ENCODE measurements at places on chromosomes 6 and 20.

DNA sequence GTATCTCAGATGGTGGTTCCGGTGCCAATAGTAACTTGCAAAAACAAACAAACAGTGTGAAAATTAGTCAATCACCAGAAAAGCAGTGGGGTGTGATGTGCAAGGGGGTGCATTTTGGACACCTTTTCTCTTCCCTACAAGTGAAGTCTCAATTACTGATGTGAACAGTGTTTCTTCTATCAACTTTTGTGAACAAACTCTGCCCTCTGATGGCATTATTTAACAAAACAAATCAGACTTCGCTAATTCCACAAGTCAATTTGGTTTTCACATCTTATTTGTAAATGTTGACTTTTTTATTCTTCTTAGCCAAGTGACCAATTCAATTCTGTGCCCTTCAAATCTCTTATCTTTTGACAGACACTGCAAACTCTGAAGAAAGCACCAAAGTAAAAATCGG is 212.2 kb downstream of the UST start:
- no peak for DNase-seq

DNA sequence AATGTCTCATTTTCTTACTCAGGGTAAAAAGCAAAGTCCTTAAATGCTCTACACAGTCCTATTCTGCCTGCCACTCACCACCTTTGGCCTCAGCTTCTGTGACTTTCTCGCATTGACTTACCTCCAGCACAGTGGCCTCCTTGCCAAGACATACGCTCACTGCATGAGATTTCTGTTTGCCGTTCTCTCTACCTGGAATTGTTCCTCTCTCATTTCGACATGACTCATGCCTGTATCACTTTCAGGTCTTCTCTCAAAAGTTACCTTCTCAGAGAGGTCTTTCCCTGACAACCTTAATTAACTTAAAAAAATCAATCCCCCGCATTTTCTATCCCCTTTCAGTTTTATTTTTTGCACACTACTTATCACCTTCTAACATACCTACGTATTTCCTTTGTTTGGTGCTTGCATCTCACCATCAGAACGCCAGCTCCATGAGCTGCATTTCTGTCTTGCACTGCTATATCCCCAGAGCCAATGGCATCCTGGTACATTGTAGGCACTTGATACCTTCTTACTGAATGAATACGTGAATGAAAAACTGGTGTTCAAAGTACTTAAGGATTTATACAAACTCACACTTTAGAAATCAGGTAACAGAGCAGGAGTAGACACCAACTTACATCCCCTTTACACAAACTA is 24.5 kb downstream of the TENT5A start:
- no peak for DNase-seq

GRCh38 chr6:167782698-167783517 is 43.8 kb upstream of the AFDN start:
- no peak for DNase-seq

GRCh38 chr6:98880486-98880885 is 46.1 kb downstream of the POU3F2 start:
- no peak for DNase-seq

GRCh38 chr6:41460742-41461336 is 85.3 kb upstream of the FOXP4 start:
- no peak for DNase-seq

- no peak for DNase-seq
These were observed 406.9 kb upstream of the MAP3K7 start for GRCh38 chr6:90993770-90994169.

DNA sequence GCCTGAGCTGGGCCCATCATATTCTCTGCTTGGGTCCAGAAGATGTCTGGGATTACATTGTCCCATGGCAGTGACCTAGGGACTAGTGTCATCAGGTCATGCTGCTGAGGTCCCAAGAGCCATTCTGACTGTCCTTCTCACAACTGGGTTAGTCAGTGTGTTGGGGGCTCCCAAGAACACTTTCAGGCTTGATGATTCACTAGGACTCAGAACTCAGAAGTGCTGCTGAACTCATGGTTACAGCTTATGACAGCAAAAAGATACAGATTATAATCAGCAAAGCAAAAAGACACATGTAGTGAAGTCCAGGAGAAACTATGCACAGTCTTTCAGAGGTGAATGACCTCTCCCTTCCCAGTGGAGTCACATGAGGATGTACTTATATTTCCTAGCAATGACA is 107.8 kb downstream of the SYNE1 start:
- no peak for DNase-seq

DNA sequence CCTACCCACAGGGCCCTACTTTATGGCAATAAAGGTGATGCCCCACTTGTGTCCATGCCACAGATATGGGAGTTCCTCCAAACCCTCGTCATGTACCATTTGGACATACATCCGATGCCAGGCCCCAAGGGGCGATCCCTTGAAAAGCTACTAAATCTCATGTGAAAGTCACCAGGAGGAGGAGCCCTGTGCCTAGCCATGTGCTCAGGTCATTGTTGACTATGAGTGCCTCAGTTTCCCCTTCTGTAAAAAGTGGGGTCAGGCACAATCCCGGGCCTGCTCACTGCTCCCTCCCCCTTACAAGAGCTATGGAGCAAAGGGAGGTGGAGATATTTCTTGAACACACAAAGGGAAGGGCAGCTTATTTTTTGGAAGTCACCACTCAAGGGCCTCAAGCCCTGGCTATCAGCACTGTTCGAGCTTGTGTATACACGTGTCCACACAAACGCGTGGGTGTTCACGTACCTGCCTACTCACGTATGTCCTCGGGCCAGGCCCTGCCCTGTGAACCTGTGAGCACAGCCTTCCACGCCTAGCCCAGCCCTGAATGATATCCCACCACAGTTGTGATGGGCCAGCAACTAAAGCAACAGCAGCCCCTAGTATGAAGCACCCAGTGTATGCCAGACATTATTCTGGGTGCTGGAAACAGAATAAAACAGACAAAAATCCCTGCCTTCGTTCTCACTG is 1.9 kb downstream of the ACTL10 start:
- DNase-seq: no peak

GRCh38 chr6:88263591-88263990 is 97.4 kb upstream of the CNR1 start:
- DNase-seq: no peak

DNA sequence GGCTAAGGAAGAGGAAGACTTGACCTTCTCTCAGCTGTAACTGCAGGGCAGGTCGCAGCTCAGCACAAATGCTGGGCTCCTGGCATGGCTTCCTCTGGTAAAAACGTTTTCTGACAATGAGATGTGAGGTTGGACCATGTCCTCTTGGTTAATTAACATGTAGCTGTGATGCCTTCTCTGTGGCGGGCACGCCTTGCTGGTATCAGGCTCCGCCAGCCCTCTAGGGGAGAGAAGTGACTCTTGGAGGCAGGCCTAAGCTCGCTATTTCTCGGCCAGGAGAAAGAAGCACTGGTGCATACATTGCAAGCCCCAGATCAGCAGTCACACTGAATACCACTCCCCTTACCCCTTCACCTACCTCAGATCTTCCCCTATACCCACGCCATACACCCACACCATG is 65.0 kb downstream of the QRSL1 start:
- no peak for DNase-seq

GRCh38 chr20:23370274-23370673 is 8.3 kb downstream of the GZF1 start:
- no peak for DNase-seq
